Stimulated activated CD8-positive, alpha-beta memory T cell treated with anti-CD3 and anti-CD28 coated beads, Interleukin-4, amount 100 ng/mL, for 48 hours (primary cell): ENCODE measurements at places on chromosomes 2 and 18.

GRCh38 chr2:33395655-33396249, 80.7 kb upstream of the RASGRP3 start:
- DNase-seq: peak; percentile 78

DNA sequence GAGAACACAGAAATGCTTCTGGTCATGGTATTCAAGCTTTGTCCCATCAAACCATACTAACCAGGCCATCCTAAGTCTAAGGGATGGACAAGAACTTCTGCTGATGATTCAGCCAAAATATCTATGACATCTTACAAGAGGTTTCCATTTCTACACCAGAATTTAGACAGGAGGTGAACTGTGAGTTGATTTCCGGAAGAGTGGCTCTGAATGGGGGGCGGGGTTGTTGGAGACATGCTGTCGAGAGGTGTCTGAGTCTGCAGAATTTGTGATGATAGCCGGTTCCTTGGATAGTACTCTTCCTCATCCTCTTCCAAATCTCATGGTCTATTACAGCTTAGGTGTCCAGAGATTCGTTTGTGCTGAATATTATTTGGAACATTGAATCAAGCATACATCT, 408.7 kb upstream of the TCF4 start:
- no peak for DNase-seq

DNA sequence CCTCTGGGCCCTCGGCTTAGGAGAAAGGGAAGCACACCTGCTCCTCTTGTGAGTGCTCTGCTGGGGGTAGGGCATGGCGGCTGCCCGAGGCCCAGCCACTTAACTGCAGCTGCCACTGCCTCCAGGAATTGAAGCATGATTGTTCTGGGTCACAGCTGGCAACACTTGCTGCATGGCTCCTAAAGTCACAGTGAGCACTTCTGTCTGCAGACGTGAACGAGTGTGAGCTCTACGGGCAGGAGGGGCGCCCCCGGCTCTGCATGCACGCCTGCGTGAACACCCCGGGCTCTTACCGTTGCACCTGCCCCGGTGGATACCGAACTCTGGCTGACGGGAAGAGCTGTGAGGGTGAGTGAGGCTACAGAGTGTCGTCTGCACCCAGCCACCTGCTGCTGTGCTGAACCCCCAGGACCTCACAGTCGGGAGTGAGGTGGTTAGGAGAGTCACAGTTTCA, 44.4 kb downstream of the FBLN7 start:
- DNase-seq: no peak

- DNase-seq: no peak
Observed at GRCh38 chr2:53286345-53286744, 481.3 kb upstream of the CHAC2 start.

GRCh38 chr2:19538411-19538963, 180.1 kb upstream of the OSR1 start:
- no peak for DNase-seq

GRCh38 chr18:36411745-36412168, 114.2 kb downstream of the FHOD3 start:
- no peak for DNase-seq

DNA sequence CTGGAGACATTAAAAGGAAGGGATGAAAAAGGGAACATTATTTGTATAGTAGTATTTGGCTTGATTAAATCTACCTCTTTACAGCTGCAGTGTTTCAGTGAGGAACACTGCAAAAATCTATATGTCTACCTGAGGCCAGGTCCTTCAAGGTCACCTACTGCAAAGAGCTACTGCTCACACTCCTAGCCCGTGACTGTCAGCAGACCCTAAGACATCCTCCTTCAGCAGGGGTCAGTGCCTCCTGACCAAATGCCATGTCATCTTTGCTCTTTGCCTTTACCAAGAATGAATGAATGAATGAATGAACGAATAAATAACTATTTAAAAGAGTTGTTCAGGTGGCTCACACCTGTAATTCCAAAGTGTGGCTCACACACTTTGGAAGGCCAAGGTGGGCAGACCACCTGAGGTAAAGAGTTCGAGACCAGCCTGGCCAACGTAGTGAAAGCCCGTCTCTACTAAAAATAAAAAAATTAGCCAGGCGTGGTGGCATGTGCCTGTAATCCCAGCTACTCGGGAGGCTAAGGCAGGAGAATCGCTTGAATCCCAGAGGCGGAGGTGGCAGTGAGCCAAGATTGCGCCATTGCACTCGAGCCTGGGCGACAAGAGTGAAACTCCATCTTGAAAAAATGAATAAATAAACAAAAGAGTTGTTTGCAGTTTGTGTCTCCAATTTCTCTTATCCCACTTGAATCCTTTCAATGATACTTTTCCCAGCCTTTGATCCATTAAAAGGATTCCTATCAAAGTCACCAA, 84.3 kb upstream of the GRB14 start:
- no peak for DNase-seq

DNA sequence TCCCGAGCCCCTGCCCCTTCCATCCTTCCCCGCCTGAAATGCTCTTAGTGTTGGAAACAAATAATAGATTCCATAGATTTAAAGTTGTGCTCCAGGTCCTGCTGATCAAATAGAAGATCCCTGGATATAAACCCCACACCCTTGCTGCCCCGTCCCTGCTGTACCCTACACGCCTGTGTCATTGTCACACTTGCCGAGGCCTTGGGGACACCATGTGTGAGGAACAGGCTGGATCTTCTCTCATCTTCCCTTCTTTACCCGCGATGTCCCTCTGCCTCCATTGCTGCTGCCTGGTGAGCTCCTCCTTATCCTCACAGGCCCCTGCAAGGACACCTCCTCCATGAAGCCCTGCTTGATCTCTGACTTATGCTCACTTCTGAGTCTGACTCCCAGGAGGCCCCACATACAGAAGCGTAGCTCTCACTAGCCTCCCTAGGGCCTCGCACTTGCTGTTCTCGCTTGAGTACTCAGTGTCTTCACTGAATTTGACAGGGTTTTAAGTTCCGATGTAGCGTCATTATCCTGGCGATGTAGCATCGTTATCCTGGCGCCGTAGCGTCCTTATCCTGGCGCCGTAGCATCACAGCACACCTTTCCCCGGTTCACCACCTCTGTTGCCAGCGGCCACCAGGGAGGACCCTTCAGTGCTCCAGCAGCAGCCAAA, 221.9 kb downstream of the NDUFA10 start:
- DNase-seq: no peak

GRCh38 chr2:6864923-6865345, 773 bp downstream of the CMPK2 start:
- DNase-seq: peak; percentile 37

DNA sequence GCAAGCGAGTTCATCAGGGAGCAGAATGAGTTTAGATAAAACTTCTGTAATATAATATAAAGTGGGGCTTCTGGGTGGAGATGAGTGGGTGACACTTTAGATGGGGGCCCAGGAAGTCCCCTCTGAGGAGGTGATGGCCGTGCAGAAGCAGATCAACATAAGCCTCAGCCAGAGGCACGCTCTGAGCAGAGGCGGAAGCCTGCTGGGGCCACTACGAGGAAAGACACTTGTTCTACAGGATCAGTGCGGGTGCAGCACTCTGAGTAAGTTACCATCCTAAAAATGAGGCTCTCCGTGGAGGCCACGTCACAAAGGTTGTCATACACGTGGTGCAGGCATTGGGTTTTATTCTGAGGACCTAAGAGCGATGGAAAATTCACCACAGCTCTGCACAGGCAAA, 22.3 kb downstream of the TMEM18 start:
- DNase-seq: peak; percentile 16

- no peak for DNase-seq
Observed at GRCh38 chr2:53724536-53724935, 43.1 kb upstream of the CHAC2 start.

- no peak for DNase-seq
Observed at GRCh38 chr2:68245066-68245465, 7.3 kb downstream of the PPP3R1 start.

GRCh38 chr2:3101016-3101942, 276.3 kb downstream of the EIPR1 start:
- DNase-seq: no peak

- no peak for DNase-seq
Observed at GRCh38 chr2:77862120-77862519, 339.9 kb upstream of the LRRTM4 start.

- DNase-seq: no peak
Observed at GRCh38 chr18:22844190-22844589, 88.9 kb upstream of the RBBP8 start.

DNA sequence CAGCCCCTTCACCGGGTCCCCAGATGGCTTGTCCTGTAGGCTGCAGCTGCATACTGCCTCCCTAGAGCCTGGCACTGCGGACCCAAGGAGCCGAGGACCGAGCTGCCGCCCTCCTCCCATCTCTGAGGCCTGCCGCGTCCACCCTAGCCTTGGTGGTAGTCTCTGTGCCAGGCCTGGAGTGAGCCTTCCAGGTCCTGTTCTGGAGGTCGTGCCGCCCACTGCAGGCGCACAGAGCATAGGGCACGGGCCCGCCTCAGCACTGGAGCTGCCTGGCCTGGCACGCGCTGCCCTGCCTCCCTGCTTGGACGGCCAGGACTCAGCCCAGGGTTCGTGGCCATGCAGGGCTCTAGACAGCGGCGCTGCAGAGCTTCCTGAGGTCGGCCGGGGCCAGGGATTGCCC, 239.5 kb downstream of the DCDC2C start:
- DNase-seq: no peak

DNA sequence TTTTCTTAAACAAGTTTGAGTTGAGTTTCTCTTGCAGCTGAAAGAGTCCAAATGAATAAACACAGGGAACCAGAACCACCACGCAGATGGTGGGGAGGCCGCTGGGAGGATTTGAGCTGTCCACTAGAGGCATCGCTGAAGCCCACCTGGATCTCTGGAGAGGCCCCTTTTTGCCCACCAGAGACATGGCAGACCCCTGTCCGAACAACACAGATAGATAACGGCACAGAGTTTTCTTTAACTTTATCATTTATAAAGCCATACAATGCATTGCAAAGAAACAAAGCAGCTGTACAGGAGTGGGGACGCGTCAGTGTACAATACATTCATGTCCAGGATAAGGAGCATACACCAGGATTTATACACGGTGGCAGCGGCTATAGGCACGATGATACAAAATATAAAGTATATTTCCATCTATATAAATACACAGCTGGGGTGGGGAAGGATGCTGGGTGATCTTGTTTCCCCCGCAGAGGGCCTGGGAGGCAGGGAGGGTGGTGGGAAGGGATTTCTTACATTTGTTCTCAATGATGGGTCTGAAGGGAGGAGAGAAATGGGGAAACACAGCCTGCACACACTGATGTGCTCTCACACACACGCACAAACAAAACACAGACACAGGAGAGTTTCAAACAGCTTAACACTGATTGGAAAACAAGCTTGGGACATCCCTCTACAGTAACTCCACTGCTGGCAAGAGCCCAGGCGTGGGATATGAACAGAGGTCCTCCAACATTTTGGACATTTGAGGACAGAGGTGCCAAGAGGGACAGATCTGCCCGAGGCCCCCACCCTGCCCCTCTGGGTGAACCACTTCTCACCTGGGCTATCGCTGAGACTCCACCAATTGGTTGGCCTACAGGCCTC, 203.0 kb downstream of the TNS1 start:
- DNase-seq: no peak

DNA sequence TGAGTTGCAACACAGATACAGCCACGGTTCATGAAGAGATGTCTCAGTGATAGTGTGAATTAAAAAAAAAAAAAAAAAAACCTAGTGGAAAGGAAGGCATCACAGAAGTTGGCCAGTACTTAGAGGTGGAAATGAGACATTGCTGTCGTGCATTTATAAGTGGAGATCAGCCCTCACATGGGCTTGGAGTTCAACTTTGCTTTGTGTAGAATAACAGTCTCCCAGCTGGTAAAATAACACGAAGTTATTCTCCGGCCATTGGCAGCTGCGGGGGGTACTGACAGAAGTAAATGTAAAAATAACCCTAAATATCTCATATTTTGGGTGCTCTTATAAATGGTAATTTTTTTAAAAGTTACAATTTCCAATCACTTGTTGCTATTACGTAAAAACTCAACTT, 98.8 kb upstream of the TMEM18 start:
- no peak for DNase-seq

DNA sequence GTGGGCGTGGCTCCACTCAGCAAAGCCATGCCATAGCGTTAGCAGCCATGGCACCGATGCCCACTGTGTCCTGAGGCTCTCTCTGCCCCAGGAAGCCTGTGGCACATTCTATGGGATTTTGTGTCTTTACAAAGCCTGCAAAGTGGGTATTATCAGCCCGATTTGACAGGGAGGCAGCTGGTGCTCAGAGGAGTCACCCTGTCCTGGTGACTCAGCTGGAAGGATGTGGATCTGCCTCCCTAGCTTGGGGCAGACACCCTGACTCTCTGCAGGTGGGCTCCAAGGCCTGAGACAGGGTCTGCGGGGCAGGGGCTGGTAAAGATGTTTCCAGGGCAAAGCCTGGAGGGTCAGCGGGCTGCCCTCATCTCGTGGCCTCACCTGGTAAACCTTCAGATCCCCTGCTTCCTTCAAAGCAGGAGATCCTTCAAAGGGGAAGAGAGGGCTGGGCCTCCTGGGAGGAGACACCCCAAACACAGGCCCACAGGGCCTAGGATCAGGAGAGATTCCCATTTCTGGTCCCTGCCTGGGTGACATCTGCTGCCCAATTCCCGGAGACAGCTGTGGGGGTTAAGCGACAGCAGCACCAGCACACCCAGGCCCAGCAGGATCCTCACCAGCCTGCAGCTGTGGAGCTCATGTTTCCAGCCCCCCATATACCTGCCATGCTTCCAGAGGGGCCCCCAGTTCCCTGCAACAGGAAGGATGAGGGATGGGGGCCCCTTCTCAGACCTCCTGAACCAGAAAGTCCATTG, 3.0 kb upstream of the ASB1 start:
- DNase-seq: peak; percentile 17

DNA sequence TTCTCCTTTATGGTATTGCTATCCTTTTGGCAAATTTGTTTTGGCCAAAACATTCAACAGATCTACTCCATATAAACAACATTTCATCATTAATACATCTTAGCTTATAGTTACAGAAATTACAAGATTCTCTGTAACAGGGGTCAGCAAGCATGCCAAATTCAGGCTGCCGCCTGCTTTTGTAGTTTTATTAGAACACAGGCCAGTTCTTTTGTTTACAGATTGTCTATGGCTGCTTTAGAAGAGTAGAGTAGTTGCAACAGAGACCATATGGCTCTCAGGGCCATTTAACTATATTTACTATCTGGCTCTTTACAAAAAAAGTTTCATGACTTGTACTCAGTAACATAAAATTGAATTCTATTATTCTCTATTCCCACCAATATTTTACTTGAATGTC, 53.9 kb downstream of the LNPK start:
- DNase-seq: no peak

DNA sequence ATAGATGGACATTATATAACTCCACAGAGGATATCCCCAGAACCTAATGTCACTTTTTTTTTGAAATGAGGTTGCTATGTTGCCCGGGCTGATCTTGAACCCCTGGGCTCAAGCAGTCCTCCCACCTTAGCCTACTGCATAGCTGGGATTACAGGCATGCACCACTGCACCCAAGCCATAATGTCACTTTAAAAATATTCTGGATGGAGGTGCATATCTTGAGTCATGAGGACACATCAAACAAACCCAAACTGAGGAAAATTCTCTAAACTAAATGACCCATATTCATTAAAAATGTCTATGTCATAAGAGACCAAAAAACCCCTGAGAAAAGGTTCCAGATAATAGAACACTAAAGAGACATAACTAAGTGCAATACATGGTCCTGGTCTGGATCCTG, 36.3 kb downstream of the OSGEPL1 start:
- DNase-seq: no peak

- no peak for DNase-seq
Observed at GRCh38 chr2:194567661-194568017, 1089.4 kb upstream of the SLC39A10 start.
